ENCODE measurements at places on chromosomes 2 and 18.

DNA sequence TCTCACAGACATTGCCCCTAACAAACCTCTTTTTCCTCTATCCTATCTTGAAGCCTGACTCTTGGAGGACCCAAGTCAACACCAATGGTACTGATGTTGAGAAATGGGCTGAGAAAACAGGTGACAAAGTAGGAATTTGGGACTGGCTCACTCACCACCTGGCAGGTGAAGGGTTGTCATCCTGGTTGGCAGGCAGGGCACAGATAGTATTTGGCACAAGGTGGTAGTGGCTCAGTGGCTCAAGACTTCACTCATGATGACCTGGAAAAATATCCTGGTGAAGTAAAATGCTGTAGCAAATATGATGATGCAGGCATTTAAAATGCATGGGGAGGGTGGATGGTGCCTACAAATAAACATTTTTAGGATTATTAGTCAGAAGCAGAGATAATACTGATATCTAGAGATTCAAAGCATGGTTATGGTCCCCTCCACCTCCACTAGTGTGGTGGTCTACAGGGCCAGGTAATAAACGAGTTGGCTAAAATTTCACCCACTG is 38.0 kb upstream of the GLS start:
- no peak for DNase-seq

DNA sequence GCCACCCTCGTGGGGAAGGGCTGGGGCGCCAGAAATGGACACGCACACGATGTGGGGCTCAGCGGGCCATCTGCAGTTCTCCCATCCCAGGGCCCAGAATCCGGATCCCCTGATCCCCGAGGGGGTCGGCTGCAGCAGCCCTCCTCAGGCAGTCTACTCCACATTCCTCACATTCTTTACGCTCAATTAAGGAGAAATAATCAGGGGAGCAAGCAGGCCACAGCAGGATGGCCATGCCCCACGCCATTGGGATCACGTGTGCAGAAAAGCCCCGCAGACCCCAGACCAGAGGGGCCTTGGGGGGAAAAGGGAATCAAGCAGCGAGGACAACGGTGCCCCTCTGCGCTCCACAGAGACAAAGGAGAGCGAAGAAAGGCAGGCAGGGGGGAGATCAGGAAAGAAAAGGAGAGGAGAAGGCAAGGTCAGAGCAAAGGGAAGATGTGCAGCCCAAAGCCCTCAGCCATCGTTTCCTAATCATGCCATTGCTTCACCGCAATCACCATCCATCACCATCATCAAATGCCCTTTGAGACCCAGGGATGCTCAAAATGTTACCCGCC is 17.5 kb upstream of the PKDCC start:
- DNase-seq = no peak

DNA sequence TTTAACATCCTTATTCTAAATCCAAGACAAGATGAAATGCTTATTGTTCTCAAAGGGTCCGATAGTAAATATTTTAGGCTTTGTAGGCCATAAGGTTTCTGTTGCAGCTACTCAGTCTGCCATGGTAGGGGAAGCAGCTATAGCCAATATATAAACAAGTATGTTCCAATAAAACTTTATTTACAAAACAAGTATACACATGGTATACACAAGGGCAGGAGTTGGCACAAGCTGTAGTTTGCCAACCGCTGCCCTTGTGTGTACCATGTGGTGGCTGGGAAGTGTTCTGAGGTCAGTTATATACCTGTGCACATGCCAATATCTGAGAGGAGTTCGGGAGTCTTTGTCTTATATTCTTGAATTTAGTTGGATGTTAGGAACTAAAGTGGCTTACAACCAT is 126.0 kb upstream of the DNMT3A start:
- DNase-seq = no peak

DNA sequence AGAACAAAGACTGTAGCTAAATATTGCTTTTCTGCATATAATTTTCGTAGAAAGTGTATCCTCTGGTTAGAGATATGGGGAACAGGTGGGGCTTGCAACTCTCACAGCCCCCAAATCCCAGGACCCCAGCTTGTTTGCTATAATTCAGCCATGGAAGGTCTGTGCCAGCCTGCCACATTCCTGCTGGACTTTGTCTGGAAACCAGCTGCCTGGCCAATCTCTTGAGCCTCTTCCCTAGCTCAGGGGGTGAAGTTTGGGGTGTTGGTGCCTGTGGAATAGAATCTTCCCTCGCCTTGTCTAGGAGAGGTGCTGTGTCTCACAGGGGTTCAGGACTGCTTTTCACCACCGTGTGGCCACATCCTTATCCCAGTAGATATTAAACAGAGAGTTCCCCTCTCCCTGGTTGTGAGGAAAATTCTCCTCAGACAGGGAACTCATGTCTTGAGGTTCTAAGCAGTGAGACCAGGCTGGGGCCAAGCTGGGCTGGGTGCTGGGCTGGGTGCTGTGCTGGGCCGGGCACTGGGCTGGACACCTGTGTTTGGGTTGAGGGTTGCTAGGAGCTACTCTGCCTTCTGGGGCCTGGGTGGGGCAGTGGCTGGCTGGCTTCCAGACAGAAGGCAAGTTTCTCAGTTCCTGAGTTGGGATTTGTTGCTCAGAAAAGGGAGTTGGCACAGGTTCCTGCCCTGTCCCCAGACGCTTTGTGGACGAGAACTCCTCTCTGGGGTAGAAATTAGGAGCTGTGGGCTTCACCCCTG is 12.3 kb downstream of the TOGARAM2 start:
- DNase-seq = no peak

Data from activated CD4-positive, alpha-beta T cell treated with anti-CD3 and anti-CD28 coated beads, Interleukin-2, amount 50 U/mL, for 24 hours (primary cell).